ENCODE measurements at places on chromosomes 13 and 19. TPM values are rescaled to one million over a fixed set of nuclear protein-coding genes. Genes with fewer than 3 reads are reported as not detected.

Gene ADM5
- 5.4 TPM for total RNA-seq

DNA sequence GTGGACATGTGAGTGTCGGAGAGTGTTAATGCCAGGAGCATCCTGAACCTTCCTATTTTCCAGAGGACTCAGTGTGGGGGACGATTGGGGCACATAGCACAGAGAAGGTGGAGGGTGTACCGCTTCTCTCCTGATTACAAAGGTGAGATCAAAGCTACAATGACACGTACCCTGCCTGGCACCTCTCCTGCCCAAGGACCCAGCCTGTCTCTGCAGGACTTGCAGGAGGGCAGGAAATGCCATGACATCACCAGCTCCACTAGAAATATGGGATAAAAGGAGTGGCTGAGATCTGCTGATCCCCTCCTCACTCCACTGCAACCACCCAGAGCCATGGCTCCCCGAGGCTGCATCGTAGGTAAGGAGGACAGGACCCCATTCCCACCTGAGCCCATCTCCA is at the start of gene IGFL1:
TSS of gene IGFL1 (plus strand) at position 301 of the 400 bp plus-strand sequence. CDS start at position 334, 33 bp downstream.
- H3K4me3 ChIP-seq, result no peak within 1 kb of the TSS
- H3K36me3 ChIP-seq, result no peaks in the 10 kb centered on the region
- no peaks in the 10 kb centered on the region for H3K4me1 ChIP-seq
- DNase-seq, result no peak

DNA sequence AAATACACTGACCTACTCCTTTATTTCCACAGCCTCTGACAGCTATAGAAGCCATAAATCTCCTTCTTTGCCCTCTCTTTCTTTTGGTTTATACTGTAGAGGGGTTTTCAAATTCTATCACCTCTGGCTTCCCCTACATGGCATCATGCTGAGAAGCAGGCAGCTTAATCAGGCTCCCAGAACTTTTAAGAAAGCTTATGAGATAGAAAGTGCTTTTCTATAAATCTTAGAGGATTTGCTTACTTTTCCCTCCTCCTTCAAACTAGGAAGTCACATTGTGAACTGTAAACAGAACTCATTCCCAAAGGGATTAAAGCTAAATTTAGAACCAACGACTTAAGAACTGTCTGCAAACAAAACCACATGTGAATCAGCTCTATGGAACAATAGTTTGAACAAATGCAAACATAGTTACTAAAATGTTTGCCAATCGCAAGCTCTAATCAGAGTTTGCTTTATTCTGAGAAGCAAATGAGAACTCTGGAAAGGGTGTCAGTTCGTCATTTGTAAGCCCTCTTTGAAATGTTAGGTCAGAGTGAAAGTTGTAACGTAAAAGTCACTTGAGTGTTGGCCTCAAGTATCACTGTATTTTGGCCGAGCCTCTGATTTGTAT is 344.1 kb downstream of the RFC3 start:
- H3K4me3 ChIP-seq, result no peak overlapping the region
- no peaks in the 10 kb centered on the region for H3K36me3 ChIP-seq
- H3K27me3 ChIP-seq, result no peaks in the 10 kb centered on the region
- H3K4me1 ChIP-seq, result no peaks in the 10 kb centered on the region
- no peak for DNase-seq

GRCh38 chr13:73482556-73482955 is 423.8 kb downstream of the KLF5 start:
- no peaks in the 10 kb centered on the region for H3K36me3 ChIP-seq
- no peak for DNase-seq
- no peak overlapping the region for H3K27ac ChIP-seq

Gene KLK15
- not detected for total RNA-seq

DNA sequence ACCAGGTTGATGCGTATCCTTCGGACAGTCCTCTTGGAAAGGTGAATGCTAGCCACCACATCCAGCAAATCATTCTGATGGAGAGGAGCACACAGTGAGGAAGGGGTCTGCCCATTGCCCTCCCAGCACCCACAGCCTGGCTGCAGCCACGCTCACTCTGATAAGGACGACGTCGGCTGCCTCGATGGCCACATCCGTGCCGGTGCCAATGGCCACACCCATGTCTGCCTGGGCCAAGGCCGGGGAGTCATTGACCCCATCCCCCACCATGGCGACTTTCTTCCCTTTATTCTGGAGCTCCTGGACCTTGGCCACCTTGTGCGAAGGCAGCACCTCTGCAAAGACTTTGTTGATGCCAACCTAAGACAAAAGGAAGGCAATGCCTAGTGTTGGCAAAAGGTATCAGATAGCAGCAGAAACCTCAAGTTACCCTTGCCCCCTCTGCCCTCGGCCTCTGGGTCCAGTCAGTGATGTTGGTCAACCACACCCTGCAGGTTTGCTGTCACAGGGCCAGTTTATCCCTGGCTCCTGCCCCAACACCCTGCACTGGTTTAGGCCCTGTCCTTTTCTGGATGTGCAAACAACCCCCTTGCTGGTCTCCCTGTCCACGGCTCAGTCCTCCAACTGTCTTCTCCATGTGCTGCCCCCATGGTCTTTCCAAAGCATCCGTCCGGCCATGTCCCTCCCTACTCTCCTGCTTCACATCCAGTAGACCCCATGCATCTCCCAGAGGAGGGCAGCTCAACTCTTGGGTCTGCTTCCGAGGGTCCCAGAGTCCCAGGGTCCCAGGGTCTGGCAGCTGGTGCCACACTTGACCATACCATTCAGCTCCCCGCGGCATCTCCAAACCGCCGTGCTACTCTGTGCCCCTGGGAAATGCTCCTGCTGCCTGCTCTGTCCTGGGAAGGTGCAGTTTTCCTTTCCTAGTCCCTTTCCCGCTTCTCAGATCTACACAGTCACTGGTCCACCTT is 73.6 kb downstream of the ATP7B start:
- DNase-seq, result no peak
- H3K27me3 ChIP-seq, result no peaks in the 10 kb centered on the region
- no peak overlapping the region for H3K4me3 ChIP-seq

Gene MAST3
- 9.9 TPM for total RNA-seq

Gene AP1M2
- 0.33 TPM for total RNA-seq

DNA sequence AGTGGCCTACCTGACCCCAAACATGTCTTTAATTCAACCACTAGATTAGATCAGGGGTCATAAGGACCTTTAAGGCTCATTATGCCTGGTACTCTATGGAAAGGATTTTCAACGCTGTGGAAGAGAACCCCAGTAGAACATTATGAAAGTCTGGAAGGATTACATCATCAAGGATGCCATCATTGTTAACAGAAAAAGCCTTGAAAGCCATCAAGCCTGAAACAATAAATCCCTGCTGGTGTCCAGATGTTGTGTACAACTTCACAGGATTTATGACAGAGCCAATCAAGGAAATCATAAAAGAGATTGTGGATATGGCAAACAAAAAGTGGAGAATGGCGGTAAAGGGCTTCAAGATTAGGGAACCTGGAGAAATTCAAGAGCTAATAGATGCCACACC is 59.7 kb downstream of the NAA16 start:
- no peaks in the 10 kb centered on the region for H3K4me1 ChIP-seq
- H3K36me3 ChIP-seq, result peaks cover 80% of the 10 kb centered on the region
- H3K4me3 ChIP-seq, result no peak overlapping the region
- DNase-seq, result no peak

Gene KASH5
- total RNA-seq, result 0.20 TPM
